Suppressor macrophage treated with lipopolysaccharide for 4 hours (primary cell): ENCODE measurements at places on chromosomes 16 and 17.

DNA sequence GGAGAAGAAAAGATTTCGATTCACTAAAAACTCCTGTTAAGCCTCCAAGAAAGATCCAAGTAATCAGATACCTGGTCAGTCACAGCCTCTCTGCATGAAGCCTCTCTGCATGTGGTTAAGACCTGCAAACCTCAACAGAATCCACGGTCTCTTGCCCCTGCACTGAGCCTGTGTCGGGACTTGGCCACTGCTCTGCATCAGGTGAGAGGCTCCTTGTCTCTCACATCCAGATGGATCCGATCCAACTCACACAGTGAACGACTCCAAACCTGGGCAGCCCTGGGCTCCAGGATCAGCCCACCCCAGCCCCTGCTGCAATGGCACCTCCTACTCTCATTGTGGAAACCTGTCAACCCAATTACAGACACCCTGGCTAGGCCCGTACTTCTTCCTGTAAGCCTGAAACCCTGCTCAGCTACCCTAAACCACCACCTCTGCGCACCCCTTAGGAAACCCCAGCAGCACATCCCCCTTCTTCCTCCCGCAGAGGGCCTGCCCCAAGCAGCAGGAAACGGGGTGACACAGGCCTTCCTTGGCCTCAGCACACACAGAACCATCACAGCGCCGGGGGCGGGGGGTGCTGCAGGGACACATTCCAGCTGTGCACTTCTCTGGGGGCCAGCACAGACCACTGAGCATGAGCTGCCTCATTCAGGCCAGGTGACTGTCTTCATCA lies 129.5 kb downstream of the ANKRD11 start:
- DNase-seq: peak; percentile 30

DNA sequence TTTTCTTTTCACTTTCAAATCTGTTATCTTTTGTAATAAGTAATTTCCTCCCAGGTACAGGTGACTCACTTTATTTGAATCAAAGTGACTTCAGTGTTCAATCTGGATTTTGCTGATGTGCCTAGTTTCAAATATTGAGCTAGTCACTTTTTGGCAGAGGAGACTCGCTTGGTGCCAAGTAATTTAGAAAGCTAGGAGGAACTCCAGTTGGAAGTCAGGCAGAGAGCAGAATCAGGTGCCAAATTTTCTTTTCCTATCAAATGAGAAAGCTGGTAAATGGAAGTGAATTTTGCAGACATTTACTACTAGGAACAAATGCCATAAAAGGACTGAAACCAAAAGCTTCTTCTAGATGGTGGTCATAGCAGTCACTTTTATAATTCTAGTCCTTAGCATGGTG lies 656.0 kb upstream of the KIF2B start:
- DNase-seq: no peak

DNA sequence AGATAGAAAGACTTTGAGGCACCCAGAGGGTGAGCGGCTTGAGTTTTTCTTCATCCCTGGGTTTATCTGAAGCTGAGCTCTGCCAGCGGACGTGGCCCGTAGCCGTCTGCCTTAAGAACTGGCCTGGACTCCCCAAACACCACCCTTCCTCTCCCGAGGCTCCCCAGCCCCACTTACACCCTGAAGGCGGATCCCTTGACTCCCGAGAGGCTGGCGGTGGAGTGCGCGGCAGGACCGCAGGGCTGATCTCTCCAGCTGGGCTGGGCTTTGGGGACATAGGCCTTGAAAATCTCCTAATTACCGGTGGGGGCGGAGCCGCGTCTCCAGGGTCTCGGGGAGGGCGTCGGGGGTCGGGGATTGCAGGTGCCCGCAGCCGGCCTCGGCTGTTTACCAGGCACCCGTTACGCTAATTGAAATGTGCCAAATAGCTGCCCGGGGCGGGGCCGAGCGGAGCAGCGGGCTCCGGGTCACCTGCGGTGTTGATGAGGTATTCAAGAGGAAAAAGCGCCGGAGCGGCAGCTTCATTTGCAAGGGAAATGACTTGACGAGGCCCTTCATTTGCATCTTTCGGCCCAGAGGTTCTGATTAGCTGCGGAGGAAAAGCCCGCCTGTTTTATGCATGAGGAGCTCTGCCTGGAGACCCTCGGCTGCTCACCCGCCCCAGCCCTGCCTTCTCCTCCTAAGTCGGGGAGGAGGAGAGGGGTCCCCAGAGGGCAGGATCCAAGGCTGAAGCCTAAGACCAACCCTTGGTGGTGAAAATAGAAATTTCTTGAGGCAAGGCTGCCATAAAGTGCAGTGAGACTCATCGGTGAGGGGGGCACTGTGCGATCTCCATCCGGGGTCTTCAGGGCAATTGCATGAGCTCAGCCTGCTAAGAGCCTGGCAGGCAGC lies 100.7 kb downstream of the MGAT5B start:
- no peak for DNase-seq

DNA sequence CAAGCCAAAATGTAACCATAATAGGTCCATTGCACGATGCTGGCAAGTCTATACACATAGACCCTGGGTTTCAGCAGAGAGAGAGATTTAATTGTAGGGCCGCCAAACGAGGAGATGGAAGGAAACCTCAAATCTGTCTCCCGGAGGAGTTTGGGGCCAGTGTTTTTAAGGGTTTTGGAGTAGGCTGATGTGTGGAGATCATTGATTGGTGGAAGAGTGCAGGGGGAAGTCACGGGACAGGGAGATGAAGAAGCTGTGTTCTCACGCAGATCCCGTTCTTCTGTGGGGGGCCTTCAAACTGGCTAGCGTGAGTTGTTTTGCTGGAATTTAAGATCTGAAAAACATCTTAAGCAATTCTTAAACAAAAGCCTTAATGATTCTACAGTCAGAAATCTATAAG lies 84.8 kb downstream of the KATNIP start:
- DNase-seq: no peak

- DNase-seq: no peak
Measured at GRCh38 chr17:74998783-74999182, 11.4 kb downstream of the CDR2L start.

- DNase-seq: no peak
Measured at GRCh38 chr17:45936610-45937009, 42.3 kb downstream of the MAPT start.

DNA sequence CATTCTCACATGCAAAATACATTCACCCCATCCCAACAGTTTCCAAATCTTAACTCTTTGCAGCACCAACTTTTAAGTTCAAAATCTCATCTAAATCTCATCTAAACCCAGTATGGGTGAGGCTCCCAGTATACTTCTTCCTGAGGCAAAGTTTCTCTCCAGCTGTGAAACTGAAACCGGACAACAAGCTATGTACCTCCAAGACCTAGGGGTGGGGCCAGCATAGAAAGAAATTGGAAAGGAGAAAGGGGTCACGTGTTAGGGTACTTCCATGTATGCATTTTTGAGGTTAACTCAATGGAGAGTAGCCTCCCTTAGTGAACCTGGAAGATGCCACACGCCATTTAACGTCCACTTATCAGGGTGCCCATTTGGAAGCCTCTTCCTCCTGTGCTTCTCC lies 23.9 kb upstream of the LRRC75A start:
- DNase-seq: peak; percentile 46

GRCh38 chr16:14140923-14141322 lies 69.8 kb downstream of the MRTFB start:
- DNase-seq: peak; percentile 32

DNA sequence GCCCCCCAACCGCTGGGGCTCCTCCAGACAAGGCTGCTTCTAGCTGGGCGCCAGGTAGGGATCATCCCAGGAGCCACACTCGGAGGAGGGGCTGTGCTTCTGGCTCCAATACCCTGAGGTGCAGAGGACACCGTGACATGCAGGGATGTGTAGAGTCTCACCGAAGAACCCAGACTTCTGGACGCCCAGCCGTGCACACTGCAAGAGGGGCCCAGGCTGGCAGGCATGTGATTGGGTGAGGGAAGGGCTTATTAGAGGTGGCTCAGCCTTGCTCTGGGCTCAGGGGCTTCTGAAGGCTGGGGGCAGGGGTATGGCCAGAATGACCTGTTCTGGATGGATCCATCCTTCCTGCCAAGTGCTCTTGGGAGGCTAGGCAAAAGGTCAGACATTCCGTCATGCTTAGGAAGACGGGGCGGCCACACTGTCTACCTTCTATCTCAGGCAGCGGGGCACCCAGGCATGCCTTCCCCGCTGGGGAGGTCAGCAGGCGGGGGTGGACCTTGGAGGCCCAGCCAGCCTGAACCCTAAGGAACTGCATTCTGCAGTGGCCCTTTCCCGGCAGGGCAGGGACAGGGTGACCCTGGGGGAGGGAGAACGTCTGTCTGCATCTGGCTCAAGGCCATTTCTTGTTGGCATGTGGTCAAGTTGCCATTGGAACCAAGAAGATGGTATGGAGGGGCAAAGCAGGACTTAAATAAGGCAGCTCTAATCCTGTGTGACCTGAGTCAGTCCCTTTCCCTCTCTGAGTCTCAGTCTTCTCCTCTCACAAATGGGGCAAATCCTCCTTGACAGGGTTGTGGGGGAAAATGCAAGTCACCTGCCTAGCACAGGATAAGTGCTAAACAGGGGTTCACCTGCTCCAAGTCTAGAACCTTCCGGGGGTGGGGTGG lies 5.8 kb upstream of the ADGRG1 start:
- no peak for DNase-seq

- no peak for DNase-seq
Measured at GRCh38 chr17:45948498-45948880, 50.6 kb upstream of the STH start.

- no peak for DNase-seq
Measured at GRCh38 chr17:72219137-72219823, 98.5 kb downstream of the SOX9 start.

DNA sequence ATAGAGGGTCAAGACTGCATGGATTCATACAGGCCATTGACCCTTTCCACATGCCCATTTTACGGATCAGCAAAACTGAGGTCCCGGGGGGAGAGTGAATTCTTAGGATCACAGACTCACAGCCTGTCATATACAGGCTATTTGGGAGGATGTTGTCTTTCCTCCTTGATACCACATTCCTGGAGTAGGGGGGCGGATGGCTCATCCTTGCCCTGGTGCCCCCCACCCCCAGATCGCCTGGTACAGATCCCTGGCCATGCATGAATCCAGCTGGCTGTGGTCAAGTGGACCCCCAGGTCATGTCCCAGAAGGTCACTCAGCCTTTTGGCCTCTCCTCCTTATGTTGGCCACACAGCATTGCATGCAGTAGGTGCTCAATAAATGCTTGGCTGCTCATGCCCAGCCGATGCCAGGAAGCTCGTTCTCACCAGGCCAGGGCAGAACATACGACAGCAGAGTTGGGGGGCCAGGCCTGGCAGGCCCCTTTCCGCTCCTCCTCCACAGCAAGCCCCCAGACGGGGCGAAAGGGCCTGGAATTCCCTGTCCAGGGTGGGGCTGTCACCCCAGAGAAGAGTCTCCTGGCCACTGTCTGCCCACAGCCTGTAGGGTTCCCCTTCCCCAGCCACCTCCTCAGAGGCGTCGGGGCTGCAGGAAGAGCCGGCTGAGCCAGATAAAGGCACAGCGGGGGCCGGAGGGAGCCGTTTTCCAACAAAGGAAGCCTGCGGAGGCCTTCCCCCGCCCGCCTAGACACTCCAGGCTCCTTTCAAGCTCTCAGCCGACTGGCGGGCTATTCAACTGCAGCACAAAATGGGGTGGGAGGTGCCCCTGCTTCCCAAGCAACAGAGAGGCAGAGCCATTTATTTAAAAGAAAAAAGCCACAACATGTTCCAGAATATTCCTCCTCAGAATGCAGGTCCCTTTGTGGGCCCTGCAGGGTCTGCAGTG lies 215.7 kb upstream of the CIBAR2 start:
- DNase-seq: no peak

DNA sequence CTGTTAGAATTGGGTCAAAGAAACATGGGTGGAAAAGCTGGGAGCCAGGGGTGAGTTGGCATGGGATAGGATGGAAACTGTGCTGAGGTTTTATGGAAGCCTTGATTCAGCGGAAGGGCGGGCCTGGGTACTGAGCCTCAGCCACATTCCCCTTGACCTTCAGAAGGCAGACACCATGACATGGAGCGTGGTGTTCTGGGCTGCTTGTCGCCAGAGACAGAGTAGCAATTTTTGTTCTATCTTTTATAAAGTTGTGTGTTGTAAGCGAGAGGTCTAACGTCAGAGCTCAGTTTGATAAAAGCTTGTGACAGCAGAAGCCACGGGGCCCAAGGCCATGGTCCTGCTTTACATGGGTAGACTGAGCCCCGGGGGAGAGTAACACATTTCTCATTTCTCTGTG lies 50.2 kb downstream of the SLC47A1 start:
- no peak for DNase-seq

- no peak for DNase-seq
Measured at GRCh38 chr16:58519707-58520106, 4.4 kb downstream of the SETD6 start.

DNA sequence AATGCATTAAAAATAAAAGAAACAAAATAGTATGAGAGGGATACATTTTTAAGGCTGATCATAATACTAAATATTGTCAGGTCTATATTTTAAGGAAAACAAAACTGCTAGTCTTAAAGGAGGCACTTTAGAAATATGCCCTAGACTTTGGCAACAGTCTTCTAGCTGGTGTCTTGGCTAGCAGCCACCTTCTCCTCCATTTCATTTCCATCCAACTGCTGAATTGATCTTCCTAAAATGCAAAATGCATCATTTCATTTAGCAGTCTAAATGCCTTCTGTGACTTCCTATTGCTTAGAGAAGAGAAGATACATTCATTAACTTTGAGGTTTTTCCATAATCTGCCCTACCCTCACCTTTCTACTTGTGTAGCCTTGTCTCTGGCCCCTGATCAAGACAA lies 1404.1 kb downstream of the CDH11 start:
- no peak for DNase-seq

GRCh38 chr17:33986566-33986965 lies 268.5 kb upstream of the CCL2 start:
- DNase-seq: no peak

GRCh38 chr16:69131839-69132423 lies 457 bp downstream of the CHTF8 start:
- DNase-seq: peak; percentile 70

- DNase-seq: no peak
Measured at GRCh38 chr16:5504064-5504781, 406.6 kb upstream of the EEF2KMT start.

DNA sequence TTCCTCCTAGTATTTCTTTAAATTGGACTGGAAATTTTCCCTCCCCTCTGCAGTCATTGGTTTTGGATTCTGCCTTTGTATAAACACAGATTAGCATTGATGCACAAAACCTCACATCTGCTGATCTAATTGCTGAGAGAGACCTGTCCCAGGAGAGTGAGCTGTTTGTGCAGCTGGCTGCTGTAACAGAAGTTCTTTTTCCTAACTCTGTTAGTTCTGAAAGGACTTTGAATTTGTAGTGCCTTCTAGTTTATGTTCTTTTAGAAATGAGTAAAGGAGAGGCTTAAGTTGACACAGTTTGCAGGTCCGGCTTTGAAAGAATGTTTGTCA lies 45.2 kb upstream of the KPNB1 start:
- DNase-seq: no peak

GRCh38 chr16:67940446-67941089 lies 3.4 kb downstream of the LCAT start:
- no peak for DNase-seq

DNA sequence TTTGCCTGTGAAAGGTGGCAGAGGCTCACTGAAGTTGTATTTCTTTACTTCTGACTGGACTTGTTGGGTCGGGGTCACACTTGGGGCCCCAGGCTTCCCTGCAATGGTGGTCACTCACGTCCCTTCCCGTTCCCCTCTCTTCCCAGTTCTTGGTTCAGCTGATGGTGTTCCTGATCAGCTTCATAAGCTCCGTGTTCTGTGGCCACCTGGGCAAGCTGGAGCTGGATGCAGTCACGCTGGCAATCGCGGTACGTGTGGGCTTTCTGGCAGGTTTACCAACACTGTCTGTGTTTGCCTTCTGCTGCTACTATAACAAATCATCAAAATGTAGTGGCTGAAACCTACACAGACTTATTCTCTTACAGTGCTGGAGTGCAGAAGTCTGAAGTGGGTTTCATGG lies 8.6 kb downstream of the SLC47A1 start:
- DNase-seq: no peak
